ENCODE measurements at places on chromosomes 11 and 22.

GRCh38 chr11:30445056-30445455 lies 122.2 kb downstream of the ARL14EP start:
- DNase-seq, result peak; percentile 25

DNA sequence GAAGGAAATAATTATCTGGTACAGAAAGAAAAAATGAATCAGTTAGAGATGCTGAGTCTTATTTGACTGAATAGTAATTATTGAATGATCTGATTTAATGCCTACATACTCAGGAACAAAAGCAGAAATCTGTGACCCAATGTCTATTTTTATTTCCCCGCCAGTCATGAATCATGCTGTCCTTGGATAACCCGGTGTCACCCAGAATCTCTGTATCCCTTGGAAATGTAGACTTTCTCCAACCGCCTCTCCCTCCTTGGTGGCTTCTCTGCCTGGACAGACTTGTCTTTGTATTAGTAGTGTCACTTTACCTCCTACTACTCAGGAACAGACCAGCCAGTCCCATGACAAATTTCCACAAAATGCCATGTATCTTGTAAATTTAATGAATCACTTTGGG lies 173.3 kb upstream of the PDGFD start:
- DNase-seq, result no peak

GRCh38 chr11:92727123-92727522 lies 242.3 kb upstream of the MTNR1B start:
- DNase-seq, result no peak

- no peak for DNase-seq
These were observed 584.1 kb downstream of the INSC start for GRCh38 chr11:15698855-15699254.

DNA sequence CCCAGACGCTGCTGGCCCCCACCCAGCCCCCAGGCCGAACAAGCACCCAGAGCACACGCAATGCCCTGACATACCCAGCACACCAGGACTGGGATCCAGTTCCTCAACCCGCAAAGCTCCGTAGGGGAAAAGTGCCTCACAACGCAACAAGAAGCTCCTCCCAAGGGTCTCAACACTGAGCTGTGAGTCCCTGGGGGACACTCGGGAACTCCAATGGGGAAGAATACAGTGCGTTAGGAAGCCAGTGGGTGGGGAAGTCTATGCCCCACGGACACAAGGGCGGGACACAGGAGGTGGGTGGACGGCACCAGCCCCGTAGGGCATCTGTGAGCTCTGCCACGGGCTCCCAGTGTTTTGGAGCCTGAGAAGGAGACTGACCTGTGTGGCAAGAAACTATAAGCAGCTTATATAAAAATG lies 1.6 kb downstream of the DEAF1 start:
- no peak for DNase-seq

DNA sequence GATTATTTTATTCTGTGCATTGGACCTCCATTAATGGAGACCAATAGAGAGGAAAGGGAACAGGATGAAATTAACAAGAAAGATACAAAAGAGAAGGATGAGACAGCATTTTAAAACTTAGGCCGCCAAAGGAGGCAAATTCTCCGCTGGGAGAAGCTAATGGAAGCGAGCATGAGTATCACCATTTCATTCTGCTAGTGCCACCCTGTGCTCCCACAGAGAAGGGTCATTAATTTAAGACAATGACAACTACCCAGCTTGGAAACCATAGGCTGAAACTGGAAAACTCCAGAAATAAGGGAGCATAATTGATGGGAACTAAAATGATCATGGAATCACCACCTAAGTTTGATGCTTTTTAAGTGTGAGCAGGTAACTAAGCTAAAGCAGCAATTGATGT lies 69.2 kb downstream of the SLC36A4 start:
- peak; percentile 8 for DNase-seq

- no peak for DNase-seq
These were observed 44.3 kb upstream of the TTC12 start for GRCh38 chr11:113270080-113270479.

GRCh38 chr11:95647355-95647754 lies 142.2 kb downstream of the FAM76B start:
- peak; percentile 75 for DNase-seq

DNA sequence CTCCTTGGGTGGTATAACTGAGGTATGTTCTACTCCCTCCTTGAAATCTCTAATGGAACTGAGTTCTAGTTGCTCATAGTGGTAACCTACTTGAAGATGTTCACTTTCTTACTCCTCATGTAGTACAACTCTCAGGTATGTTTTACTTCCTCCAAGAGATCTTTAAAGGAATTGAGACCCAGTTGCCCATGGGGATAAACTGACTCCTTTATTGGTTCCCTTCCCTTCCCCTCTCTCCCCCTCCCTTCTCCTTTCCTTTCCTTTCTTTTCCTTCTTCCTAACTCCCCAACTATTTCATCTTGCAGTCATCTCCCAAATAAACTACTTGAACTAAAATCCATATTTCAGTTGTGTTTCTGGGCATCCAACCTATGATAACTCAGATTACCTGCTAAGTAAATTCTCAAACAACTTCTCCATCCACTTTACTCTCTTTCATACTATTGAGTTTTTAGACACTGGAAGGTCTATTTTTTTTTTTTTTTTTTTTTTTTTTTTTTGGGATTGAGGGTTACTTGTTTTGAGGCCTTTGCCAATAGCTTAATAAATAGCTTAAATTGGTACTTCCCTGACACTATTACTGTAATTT lies 7.9 kb upstream of the TRIM68 start:
- no peak for DNase-seq

- DNase-seq, result peak; percentile 40
These were observed 22.7 kb upstream of the XBP1 start for GRCh38 chr22:28822930-28823551.

DNA sequence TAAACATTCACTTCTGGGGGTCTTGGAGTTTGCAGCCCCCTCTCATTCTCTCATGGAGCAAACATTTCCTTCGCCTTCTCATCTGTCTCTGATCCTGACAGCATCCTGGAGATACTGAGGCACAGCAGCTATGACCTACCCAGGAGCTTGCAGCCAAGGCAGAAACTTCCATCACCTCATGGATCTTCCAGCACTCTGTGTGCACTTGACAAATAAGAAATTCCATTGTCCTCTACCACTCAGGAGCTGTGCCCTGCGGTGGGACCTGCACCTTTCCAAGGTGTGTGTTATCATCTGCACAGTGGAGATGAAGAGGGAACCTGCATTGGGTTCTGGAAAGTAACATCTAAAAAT lies 49.1 kb downstream of the GGTLC2 start:
- no peak for DNase-seq

- DNase-seq, result peak; percentile 90
These were observed 19.3 kb downstream of the MYH9 start for GRCh38 chr22:36368359-36368983.

- DNase-seq, result no peak
These were observed 595.1 kb downstream of the NTM start for GRCh38 chr11:131965504-131965903.

GRCh38 chr11:131537748-131538147 lies 167.3 kb downstream of the NTM start:
- no peak for DNase-seq

DNA sequence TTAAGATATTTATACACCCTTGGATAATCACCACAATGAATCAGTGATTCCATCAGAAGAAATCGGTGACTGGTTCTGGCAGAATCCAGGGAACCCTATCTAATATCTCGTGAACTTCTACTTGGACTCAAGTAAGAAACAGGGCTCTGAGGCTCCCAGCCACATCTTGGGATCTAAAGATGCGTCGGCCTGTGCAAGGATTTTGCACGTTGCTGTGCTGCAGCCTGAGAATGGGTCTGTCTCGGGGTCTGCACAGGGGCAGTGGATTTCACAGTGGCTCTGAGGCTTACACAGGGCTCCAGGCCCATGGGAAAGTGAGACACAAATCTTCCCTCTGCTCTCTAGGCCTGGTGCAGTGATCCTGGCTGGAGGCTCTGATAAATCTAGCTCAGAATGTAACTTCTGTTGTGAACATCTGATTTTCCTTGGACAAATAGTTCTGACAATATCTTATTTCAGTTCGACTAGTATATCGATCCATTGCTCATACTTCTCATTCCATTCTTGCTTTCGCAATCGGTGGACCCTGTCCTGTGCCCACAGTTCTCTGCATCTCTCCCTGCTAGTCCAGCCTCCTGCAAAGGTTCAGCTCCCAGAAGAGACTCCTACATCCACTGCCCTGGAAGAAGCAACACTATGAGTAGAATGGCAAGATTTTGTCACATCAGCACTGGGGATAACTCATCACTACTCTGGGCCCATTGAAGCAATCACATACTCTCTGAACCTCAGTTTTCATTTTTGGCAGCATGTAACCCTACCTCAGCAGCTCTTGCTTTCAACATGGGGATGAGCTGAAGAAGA lies 105.5 kb upstream of the TOP3B start:
- no peak for DNase-seq

DNA sequence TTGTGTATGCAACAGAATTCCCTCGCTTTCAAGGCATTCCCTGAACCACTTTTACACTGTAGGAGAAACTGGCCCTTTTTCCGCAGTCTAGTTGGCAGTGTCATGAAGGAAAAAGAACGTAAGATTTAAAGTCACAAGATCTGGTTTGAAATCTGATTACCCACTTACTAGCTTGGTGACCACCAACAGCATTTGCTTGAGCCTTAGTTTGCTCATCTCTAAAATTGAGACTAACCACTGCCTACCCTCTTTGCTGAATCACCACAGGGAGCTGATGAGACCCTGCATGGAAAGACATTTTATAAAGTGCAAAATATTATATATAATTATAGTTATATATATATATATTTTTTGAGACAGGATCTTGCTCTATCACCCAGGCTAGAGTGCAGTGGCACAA lies 39.4 kb downstream of the SYTL2 start:
- DNase-seq, result no peak

GRCh38 chr22:45077286-45077685 lies 67.5 kb upstream of the PHF21B start:
- no peak for DNase-seq

DNA sequence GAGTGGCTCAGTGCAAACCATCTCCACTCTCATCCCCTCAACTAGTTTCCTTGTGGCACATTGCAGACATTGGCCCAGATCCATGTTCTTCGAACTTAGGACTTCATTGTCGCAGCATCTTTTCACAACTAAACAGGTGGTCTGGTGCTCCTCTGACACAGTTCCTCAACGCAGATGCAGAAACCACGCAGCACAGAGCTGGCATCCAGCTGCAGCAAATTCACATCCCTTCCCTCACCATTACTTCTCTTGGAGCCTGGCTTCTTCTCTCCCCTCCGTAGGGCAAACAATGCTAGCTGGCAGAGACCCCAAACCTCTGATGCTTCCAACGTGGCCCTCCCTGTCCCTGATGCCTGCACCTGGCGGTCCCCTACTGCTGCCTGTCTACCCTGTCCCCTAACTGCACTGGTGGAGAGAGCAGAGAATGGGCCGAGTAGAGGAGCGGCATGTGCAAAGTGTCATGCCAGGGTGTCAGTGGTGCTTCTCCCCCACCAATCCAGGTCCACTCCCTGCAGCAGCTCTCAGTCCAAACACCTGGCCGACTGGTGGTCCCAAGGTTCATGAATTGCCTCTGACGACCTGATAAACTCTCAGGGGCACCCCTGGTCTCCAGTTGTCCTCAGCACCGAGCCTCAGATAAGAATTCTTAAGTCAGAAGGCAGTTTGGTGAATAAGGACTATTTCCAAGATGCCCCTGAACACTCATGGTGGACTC lies 18.1 kb downstream of the TMPRSS13 start:
- no peak for DNase-seq
